Stimulated activated CD8-positive, alpha-beta memory T cell treated with anti-CD3 and anti-CD28 coated beads, Interleukin-4, amount 100 ng/mL, for 1 hour (primary cell): ENCODE measurements at places on chromosomes 6 and 20.

DNA sequence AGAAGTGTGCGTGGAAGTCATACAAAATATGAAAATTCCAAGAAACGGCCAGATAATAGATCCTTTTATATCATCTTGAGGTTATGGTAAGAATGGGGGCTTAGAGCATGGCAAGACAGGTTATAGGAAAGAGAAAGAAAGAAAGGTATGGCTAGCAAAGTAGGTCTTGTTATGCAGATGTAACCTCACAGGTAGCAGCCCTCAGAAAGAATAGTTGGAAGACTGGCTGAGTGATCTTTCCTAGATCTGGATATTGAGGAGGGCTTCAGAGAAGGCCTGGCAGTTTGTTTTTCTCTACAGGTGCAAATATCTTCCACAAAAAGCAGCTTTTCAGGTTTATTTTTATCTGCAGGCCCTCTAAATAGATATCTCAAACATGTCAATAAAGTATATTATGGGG, 679.5 kb downstream of the KHDRBS2 start:
- DNase-seq, result no peak

DNA sequence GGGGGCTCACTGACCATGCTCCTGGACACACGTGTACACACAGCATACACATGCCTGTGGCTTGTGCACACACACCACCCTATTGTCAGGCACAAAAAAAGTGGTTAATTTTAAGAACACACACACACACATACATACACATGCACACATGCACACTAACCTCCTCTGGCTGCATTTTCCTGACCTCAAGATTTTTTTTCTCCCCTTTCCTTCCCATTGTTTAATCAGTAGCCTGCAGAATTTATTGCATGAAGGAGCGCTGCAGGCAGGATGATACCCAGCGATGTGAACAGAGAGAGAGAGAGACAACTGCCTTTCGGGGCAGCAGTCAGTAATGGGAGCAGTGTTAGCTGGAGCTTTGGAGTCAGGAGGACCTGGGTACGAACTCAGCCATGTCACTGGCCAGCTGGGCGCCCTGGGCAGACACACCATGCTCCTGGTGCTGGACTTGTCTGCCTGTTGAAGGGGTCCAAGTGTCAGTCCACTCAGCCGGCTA, 990 bp upstream of the TRAF3IP2 start:
- no peak for DNase-seq

GRCh38 chr20:34042262-34042661, 48.6 kb downstream of the RALY start:
- DNase-seq, result no peak

GRCh38 chr20:51385646-51386530, 156.6 kb downstream of the NFATC2 start:
- DNase-seq, result no peak

DNA sequence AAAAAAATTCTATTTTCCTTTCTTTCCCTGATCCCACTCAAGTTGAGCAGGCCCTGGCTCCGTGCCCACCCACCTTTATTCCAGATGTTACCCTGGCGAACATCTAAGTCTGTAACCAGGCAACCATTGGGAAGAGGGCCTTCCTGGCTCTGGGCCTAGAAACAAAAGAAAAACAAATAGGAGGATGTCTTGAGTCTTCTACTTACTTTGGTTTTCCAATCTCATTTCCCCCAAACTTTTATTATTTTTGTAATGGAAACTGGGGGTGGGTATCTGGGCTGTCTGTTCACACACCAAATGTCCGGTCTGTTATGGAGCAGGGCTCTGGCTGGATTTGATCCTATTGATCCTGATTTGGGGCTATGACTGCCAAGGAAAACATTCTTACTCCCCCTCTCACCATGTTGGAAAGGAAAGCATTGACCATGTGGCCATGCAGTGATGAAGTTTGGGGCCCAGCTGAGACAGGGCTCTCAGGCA, 744.1 kb downstream of the DHX35 start:
- no peak for DNase-seq

DNA sequence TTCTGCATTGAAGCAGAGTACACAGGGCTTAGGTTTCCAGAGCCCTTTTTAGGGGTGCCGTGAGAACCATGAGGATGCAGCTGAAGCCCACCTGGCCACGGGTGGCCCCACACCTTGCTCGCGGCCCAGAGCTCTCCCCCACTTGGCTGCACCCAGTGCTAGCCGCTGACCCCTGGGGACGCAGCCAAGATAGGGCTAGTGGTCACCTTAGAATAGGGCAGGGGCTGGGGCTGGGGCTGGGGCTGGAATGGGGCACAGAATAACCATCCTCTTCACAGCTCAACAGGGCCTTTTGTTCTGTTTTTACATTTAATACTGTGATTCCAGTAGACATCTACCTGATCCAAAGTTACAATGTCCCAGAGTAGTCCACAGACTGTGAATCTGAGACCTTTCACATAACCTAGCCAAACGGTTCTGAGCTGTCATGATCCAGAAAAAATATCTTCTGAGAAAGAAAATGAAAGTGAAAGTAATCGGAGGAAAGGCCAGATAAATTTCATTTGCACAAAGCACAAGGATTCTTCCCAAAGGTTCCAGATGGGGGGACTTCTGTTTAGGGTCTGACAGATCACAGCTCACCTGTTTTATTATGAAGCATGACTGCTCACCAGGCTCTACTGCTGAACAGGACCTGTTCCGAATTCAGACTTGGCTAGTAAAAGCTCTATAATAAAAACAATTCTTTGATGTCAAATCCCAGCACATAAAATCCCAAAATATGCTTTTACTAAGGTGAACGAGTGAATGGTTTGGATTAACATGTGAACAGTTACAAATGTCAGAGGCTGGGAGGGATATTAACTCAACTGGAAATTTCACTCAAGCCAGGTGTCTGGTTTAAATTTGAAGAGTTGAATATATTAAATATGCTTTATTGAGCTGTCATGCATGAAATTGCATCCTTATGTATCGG, 401.9 kb downstream of the THBS2 start:
- DNase-seq, result no peak

DNA sequence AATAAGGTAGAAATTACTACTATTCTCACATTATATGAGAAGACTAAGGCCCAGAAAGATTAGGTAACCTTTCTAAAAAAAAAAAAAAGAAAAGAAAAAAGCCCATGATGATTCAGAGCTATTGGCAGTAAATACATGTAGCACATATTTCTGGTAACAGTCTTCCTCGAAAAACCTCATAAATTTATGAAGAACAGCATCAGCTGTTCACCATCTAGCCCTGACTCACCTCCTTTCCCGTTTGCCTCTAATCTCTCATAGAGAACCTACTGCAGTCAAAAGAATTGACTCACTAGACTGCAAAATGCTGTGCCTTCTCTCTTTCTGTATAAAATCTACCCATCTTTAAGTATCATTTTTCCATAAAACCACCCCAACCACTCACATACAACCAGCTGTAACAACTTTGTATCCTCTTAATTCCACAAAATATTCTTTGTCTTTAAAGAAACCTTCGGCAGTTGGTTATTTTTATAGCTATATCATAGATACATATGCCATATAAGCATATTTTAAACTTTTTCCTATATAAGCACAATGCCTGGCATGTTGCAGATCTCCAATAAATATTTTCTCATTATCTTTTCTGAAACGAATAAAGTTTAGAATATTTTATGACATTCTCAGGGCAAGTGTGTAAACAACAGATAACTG, 152.7 kb upstream of the ENPP5 start:
- no peak for DNase-seq

DNA sequence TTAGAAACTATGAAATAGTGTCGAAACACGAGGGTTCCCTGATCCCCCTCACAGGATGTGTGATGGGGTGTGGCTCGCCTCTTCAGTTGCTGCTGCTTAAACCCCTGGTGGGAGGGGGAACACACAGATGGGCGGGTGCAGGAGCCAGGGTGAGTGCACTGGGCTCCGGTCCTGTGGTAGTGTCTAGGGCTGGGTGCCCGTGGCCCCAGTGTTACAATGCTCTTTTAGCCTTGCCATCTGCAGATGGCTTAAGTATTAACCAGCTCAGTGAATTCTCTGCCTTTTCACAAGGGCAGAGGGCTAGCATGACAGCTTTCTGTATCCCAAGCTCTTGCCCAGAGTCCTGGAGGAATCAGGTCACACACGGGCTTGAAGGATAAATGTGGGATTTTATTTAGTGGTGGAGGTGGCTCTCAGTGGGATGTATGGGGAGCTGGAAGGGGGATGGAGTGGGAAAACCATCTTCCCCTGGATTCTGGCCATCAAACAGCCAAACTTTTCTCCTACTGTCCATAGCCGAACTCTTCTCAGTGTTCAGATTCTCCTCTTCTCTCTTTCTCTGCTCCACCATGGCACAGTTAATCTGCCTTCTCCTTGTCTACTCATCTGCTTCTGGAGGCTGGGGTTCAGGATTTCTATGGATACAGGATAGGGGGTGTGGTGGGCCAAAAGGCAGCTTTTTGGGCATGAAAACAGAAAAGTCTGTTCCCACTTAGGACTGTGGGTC, 659.0 kb downstream of the EPM2A start:
- DNase-seq, result no peak

DNA sequence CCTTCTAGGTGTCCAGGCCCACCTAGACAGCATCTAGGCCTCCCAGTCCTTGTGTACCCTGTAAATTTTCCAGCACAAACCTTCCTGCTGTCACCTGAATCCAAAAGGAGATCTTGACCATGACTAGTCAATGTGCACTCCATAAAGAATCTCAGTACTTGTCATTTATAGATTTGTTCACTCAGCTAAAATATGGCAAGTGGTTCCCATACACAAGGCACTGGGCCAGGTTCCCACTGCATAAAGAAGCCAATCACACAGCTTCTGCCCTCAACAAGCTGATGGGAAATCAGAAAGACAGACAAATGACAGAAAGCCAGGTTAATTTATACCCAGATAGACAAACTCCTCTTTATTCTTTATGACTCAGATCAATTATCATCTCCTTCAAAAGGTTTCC, 526.8 kb downstream of the CD83 start:
- DNase-seq, result no peak

DNA sequence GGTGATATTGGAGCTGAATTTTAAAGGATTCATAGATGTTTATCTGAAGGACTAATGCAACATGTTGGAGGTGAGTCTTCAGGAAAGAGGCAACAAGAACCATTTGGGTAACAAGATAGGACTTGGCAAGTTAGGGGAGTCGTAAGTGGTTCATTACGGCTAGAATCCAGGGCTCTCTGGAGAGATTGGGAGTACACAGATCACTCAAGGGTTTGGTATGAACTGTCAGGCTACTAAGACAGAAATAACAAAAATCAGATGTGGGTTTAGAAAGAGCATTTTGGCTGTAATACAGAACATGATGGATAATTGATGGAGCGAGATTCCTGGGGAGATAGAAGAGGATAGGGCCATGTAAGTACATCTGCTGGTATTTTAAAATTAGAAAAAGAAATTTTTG, 86.3 kb upstream of the ESR1 start:
- DNase-seq, result no peak

DNA sequence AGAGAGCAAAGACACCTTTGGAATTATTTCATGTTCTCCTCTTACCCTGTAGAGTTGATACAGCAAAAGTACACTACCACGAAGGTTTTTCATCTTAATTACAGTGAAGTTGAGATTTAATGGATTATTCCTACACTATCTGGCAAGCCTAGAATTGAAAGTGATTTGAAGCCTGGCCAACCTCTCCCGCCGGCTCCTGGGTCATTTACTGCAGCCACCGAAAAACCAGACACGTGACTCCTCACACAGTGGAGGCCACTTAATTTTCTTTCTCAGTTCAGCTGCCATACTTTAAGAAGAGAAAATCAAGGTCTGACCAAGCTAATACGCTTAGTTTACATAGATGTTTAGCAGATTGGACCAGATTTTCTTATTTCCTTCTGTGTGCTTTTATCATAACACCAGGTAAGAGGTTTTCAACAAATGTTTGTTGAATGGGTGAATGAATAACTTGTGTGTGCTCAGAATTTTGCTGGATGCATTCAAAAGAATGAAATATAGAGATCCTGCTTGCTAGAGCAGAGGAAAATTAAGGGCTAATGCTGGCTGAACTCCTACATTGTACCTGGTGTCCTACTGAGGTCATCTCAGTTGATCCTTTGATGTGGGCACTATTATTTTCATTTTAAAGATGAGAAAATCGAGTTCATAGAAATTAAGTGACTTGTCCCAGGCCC, 97.2 kb upstream of the PDE10A start:
- no peak for DNase-seq

DNA sequence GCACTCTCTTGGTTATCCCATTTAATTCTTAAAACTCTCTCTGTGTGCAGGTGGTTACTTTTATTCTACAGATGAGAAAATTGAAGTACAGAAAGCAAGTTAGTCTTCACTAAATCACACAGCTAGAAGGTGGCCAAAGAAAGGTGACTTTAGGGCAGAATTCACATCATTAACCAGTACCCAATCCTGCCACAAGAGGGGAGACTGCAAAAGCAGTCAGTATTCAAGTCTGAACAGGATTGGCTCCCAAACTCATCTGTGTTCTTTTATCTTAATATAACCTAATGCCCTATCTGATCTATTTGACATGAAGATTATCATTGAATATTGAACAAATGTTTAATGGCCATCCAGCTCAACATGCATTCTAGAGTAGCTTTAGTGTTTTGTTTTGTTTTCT, 225.3 kb upstream of the FAM83B start:
- no peak for DNase-seq

DNA sequence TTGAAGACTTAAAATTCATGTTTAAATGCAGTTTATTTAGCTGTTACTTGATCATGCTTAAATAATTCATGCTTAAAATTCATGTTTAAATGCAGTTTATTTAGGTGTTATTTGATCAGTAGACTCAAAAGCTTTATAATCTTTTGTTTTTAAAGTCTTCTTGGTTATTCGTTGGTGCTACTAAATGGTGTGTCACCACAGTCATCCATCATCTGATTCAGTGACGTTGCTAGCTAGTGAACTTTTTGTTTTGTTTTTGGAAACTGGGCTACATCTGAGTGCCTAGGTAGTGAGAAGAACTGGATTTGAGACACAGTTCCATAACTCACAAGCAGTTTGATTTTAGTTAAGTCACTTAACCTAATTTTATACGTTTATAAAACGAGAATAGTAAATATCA, 20.9 kb downstream of the SCAF8 start:
- no peak for DNase-seq

DNA sequence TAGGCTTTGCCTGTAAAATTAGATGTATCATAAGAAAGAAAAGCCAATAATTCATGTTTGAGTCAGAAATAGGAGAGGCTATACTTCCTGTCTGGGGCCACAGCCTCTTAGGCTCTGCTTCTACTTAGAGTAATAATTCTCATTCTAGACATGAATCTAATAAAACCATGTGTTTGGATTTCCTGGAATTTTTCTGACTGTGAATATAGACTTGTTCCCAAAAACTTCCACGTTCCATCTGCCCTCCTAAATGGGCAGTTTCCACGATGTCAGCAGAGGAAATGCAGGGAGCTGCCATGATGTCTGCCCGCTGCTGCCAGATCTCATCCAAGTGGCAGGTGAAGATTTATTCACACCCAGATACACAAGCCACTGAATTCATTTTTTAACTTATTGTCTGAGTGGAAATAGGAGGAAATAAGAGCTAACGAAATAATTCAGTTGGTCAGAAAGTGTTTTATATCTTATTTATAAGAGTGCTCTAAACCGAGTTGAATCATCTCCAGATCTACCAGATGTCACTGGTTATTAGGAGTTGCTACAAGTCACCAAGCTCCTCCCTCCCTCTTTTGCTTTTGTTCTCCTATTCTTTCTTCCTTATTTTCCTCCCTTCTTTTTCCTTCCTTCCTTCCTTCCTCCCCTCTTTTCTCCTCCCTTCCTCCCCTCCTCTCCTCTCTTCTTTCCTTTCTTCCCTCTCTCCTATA, 69.3 kb downstream of the ALDH8A1 start:
- DNase-seq, result no peak
